ENCODE measurements at places on chromosomes 4 and X.

DNA sequence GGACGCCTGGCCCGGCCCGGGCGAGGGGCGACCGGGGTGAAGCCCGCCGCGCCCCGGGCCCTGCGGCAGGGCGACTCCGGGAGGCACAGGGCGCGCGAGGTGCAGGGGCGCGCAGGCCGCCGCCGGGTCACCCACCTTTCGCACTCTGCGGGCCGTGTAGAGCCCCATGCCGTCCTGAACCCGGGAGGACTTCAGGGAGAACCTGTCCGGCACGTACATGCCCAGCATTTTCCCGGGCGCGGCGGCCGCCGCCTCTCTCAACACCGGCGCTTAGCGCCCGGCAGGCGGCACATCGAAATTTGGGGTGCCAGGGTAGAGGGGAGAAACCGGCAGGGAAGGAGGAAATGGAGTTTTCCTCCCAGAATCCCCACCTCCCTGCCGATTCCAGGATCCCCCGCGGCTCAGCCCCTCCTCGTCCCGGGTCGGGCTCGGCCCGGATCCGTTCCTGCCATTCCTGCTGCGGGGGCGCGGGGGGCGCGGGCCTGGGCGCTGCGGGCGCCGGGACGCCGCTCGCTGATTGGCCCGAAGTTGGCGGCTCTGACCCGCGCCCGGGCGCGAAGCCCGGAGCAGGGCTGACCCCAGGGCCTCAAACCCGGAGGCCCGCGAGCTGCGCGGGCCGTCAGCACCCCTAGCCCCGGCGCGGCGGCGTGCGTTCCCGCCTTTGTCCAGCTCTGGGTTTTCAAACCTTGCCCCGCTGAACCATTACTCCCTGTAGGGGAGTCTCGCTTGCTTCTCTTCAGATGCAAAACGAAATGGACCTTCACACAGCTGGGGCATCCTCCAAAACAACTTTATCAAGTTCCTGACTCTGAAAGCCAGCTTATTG, at the start of gene PRDM5:
PRDM5 (minus strand) TSS at position 346 of the 826 bp plus-strand sequence; CDS start at position 228, 118 bp downstream.
- peak; percentile 11 for DNase-seq

- DNase-seq: no peak
Measured at GRCh38 chrX:153434801-153435200, 11.1 kb downstream of the TREX2 start.

DNA sequence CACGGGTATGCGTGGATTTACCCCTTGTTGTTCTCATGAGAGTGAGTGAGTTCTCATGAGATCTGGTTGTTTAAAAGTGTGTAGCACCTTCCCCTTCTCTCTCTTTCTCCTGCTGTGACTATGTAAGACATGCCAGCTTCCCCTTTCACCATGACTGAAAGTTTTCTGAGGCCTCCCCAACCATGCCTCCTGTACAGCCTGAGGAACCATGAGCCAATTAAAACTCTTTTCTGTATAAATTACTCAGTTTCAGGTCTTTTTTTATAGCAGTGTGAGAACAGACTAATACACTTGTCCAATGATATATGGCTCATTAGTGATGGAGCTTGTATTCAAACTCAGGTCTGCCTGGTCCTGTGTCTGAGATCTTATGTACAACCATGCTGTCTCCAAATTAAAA, 28.5 kb upstream of the RTL3 start:
- no peak for DNase-seq

GRCh38 chrX:84186603-84187532, 1.1 kb downstream of the RPS6KA6 start:
- DNase-seq: no peak

GRCh38 chr4:180057891-180058671, 2185.1 kb upstream of the TENM3 start:
- DNase-seq: no peak

GRCh38 chr4:141635736-141636081, 674 bp upstream of the IL15 start:
- no peak for DNase-seq

GRCh38 chr4:82519072-82519471, 42.7 kb downstream of the TMEM150C start:
- no peak for DNase-seq

DNA sequence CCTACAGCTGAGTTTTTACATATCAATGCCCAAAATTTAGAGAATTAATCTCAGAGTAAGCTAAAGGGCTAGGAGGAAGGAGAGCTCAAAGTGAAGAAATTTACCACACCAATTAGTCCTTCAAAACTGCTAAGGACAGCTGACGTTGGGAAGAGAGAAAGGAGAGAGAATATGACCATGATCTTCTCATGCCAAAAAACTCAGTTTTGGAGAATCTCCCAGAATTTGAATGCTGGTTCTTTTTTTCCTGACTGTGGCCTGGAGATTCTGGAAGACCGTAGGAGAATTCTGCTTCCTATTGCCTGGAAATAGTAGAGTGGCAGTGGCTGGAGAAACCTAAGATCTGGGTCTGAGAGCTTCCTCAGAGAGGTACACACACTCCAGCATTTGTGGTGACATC, 834.4 kb upstream of the SLIT2 start:
- DNase-seq: no peak

GRCh38 chr4:83631066-83631465, 95.2 kb downstream of the GPAT3 start:
- no peak for DNase-seq

DNA sequence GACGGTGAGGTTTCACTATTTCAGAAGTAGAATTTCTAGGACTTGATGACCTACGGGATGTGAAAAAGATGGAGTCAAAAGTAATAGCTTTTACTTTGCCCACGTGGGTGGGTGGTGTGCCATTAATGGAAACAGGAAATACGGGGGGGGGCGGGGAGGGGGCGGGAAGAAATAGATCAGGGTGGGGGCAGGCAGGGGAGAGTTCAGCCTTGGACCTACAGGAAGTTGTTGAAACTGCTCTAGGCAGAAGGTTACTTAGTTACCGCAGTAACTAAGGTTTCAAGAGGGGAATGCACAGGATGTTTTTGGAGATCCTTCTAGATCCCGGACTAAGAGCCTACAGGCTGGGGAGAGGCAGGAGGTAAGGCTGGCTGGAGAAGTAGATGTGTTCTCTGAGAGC, 3.6 kb upstream of the FHL1 start:
- DNase-seq: no peak

DNA sequence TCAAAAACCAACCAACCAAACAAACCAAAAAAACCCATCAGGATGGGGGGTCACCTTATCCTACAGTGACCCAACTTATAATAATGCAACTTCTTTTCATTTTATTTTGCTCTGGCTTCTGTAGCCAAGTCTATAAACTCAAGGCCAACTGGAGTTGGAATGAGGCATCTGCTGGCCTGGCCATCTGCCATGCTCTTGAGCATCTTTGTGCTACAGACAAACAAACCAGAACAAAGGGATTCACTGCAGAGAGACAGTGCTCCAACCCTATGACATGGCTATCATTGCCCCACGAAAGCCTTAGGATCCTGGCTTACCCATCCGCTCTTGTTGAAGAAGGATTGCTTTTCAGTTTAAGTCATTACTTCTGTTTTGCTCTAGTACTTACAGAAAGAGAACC, 49.2 kb upstream of the SCRG1 start:
- DNase-seq: no peak
